Activated CD4-positive, alpha-beta T cell treated with anti-CD3 and anti-CD28 coated beads for 48 hours (primary cell): ENCODE measurements at places on chromosomes 2 and 18.

GRCh38 chr18:79394534-79395307 is 1.0 kb upstream of the NFATC1 start:
- peak; percentile 87 for DNase-seq

GRCh38 chr2:182666674-182667314 is 49.3 kb upstream of the DNAJC10 start:
- DNase-seq: peak; percentile 9

GRCh38 chr2:118312969-118313756 is 224.9 kb downstream of the INSIG2 start:
- no peak for DNase-seq

- DNase-seq: no peak
These were observed 432.9 kb upstream of the MYT1L start for GRCh38 chr2:2764001-2764355.

DNA sequence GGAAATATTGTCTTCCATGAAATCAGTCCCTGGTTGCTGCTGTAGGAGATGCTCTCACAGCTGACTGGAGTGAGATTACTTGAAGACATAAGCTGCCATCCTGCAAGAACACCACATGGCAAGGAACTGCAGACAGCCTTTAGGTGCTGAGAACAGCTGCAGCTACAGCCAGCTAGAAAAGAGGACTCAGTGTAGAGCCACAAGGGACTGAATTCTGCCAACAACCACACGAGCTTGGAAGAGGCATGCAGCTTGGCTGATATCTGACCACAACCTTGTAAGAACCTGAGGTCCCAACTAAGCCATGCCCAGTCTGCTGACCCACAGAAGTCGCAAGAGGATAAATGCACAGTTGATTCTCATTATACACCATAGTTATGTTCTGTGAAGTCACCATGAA is 181.8 kb upstream of the ARL4C start:
- DNase-seq: no peak

GRCh38 chr2:95380731-95381130 is 21.8 kb upstream of the FAHD2A start:
- no peak for DNase-seq

GRCh38 chr2:222976521-222977061 is 75.4 kb upstream of the KCNE4 start:
- no peak for DNase-seq

- no peak for DNase-seq
These were observed 150.1 kb upstream of the CCDC150 start for GRCh38 chr2:196489371-196489770.

DNA sequence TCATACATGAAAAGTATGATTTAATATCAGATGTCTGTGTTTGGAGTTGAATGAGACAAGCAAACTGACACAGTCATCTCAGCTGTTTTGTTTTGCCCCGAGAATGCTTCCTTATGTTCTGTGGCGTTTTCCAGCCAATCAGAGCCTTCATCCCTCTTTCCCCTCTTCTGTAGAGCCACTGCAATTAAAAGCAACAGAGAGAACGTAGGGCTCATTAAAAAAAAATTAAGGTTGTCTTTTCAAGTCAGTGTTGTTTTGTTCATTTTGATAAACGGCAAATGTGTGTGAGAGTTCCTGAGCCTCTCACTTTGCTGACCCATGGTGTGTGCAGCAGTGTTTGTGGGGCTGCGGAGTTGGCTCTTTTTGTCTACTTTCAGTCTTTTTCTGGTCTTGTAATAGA is 216.0 kb downstream of the FHOD3 start:
- no peak for DNase-seq

DNA sequence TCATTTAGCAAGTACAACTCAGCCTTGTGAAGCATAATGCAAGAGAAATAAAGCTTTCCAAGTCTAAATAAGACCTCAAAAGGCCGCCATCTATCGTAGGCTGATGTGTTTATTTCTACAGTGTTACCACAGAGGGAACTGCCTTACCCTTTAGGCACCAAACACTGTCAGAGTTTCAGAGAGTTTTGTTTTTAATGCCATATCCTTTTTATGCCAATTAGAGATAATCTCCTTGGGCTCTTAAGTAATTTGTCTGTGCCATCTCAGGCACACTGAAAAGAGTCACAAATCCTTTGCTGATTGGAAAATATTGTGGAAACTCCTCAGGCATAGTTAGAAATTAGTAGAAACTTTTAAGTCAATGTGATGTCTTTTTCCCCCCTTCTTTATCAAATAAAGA is 797.1 kb downstream of the SLC4A3 start:
- no peak for DNase-seq

GRCh38 chr2:67399831-67400489 is 2.8 kb downstream of the ETAA1 start:
- no peak for DNase-seq

- no peak for DNase-seq
These were observed 4.8 kb upstream of the PARD6G start for GRCh38 chr18:80252136-80252535.

DNA sequence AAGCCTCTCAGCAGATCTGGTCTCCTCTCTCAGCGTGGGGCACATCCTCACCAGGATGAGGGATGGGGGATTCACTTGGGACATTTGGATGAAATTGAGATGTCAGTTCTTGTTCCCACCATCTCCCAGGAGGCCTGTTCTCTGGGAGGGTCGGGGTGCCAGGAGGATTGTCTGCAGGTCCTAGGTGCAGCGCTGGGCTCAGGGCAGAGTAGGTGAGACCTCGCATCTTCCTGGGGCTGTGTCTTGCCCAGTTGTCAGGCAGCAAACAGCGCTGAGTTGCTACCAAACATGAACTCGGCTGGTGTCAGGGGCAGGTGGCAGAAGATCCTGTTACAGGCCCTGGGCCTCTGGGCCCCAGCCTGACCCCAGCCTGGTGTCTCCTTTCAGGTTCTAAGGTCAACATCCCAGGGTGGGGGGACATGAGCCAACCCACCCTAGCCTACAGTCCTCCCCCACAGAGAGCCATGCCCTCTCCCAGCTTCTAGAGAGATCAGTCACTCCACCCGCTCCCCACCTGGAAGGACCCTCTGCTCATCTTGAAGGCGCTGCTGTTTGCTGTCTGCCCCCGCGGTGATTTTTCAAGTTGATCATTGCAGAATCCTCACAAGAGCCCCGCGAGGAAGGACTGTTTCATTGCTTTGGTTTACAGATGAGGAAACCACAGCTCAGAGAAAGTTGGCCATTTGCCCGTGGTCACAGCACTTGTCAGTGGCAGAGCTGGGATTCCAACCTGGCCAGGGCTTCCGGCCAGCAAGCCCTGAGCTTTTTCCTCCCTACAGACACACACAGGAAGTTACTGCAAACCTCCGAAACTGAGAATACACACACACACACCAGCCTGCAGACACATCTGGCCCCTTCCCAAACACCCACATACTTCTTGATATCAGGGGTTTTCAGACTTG is 83.9 kb downstream of the STPG4 start:
- peak; percentile 57 for DNase-seq

GRCh38 chr18:63253428-63254372 is 65.9 kb downstream of the BCL2 start:
- DNase-seq: no peak

- DNase-seq: no peak
These were observed 4.2 kb downstream of the GEN1 start for GRCh38 chr2:17758118-17758517.

GRCh38 chr2:105880637-105881036 is 135.9 kb downstream of the NCK2 start:
- no peak for DNase-seq

DNA sequence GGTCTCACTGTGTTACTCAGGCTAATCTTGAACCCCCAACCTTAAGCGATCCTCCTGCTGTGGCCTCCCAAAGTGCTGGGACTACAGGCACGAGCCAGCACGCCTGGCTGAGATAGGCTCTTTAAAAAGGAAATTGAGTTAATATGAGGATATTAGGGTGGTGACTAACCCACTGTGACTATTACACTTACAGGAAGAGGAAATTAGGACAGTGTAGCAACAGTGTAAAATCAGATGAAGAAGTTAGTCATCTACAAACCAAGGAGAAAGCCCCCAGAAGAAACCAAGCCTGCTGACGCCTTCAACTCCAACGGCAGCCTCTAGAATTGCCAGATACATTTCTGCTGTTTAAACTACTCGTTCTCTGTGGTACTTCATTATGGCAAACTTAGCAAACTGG is 711.9 kb downstream of the SUCLG1 start:
- no peak for DNase-seq

GRCh38 chr2:186533717-186534116 is 47.7 kb downstream of the ZC3H15 start:
- no peak for DNase-seq

GRCh38 chr2:213544940-213545339 is 260.7 kb downstream of the SPAG16 start:
- DNase-seq: no peak

DNA sequence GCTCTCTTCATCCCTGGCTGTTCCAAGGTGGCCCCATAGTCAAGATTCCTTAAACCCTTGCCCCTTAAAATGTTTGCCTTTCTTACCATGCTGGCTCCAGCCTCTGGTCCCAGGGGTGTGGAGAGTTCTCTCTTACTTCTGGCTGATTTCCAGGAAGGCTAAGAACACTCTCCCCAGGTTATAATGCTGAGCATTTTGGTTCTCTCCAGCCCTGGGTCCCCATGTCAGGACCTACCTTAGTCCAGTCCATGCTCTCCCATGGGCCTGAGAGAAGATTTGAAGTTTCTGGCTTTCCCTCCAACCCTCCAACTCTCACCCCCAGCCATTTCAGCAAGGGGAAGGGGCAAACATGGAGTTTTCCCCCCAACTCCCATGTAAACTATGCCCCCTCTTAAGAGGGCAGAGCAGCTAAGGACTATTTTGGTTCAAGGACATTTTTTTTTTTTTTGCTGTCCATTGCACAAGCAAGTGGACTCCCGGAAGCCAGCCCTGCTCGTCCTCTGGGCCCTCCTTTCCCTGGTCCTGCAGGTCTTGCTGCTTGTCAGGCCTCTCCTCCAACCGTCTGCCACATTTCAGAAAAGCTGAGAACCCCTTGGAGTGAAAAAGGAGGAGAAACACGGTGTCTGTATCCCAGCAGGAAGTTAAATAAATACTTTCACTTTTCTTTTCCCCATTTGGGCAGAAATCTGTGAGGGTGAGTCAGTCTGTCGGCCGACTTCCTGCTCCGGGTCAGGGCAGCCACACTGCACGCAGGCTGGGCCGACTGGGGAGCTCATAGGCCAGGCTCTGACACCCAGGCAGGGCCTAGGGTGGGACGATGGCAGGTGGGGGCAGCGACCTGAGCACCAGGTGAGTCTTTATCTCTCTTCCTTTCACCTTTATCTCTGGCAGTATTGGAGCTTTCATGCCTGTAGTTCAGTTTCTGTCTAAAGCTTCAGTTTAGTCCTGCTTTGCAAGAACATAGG is at the start of gene SP140L:
Gene SP140L (plus strand): TSS at position 741 of the 965 bp plus-strand sequence. CDS start 77 bp downstream, at position 818.
- DNase-seq: peak; percentile 84

DNA sequence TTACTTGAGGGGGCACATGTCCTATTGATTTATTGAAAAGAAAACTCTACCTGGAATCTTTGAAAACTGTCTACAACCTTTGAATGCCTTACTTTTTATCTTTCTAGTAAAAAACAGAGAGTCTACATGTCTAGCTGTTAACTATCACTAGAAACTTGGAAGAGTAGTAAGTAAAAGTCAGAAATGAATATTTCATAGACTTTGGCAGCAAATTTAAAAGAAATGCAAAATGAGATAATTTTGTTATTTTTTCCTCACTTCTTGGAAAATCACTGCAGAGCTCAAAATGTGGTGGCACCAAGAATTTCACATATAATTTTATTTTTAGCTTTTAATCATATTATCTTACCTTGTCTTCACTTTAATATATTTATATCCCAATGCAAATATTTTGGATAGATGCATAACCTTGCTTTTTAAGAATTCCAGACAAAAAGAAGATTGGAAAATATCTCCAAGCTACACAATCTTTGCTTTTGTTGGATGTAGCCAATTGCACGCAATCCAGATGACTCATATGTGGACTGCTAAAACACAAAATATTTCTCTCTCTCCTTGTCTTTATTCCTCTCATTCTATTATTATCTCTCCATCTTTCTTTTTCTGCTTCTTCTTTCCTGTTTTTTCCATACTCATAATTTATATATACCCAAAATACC is 92.2 kb upstream of the DSEL start:
- no peak for DNase-seq

DNA sequence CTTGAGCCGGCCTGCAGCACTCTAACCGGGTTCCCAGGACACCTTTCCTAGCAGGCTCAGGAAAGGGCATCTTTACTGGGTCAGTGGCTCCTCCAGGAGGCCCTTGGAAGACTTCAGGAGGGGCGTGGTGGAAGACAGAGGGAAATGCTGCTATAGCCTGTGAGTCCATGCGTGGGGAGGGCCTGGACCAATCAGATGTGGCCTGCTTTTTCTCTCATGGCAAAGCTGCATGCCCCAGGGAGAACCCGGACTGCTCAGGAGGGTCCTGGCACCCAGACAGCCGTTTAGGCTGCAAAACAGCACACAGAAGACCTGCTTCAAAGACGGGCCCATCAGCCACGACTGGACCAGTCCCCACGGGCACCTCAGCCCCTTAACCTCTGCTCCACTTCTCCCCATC is 84.4 kb downstream of the EIPR1 start:
- DNase-seq: no peak

DNA sequence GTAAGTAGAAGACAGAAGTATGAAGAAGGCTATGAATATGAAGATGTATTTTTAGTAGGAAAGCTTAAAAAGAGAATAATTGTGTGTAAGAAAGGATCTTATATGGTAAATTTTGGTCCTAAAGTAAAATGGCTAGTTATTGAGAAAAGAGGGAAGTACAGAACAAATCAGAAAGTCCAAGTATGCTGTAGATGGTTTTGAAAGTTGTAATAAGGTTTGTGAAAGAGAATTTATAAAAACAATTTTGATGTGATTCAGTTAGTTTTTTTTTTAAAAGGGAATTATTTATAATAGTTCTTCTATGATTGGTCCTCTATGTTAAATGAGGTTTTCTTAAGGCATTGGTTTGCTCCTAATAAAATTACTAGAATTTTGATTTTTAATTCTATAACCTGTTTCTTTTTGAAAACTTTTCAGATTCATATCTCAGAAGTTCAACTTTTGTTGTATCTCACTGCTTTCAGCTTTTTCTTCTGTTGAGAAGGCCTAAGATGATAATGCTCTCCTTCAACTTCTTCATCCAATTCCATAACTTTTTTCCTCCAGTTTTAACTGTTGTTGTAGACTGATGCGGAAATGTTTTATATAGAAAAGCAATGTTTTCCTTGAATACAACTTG is 322.7 kb downstream of the NOL4 start:
- no peak for DNase-seq

- no peak for DNase-seq
These were observed 62.8 kb upstream of the LAPTM4A start for GRCh38 chr2:20113986-20114938.

DNA sequence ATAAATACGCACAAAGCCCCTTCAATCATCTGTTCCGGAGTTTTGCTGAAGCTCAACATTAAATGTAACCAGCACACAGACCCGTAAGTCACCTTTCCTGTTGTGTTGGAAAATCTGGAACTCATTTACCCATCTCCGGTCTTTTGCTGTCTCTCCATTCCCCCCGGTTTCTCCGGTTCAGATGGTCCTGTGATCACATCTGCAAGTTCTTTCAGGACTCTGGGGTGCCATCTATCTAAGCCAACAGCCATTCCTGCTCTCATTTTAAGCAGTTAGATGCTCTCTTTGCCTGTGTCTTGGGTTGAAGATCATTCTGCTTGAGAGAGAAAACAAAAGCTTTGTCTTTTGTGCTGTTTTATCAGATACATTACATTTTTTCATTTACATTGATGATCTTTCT is 91.7 kb upstream of the TGIF1 start:
- no peak for DNase-seq
